ENCODE measurements at places on chromosomes 5 and 9.
A peak's percentile ranks its signal among the peaks of the same experiment; 100 is the strongest.

- DNase-seq = no peak
Observed at GRCh38 chr5:179122411-179123108, 62.4 kb downstream of the ZNF354C start.

DNA sequence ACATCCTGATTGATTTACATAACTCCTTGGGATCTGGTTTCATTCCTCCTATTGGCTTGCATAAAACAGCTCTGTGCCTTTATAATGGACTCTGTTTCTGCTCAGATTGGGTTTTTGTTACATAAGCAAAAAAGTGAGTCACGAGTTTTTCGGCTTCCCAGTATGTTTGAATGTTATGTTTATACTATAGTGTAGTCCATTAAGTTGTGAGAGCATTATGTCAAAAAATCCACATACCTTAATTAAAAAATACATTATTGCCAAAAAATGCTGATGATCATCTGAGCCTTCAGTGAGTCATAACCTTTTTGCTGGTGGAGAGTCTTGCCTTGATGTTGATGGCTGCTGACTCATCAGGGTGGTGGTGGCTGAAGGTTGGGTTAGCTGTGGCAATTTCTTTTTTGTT, 144.6 kb downstream of the CCDC171 start:
- peak; percentile 10 for DNase-seq

DNA sequence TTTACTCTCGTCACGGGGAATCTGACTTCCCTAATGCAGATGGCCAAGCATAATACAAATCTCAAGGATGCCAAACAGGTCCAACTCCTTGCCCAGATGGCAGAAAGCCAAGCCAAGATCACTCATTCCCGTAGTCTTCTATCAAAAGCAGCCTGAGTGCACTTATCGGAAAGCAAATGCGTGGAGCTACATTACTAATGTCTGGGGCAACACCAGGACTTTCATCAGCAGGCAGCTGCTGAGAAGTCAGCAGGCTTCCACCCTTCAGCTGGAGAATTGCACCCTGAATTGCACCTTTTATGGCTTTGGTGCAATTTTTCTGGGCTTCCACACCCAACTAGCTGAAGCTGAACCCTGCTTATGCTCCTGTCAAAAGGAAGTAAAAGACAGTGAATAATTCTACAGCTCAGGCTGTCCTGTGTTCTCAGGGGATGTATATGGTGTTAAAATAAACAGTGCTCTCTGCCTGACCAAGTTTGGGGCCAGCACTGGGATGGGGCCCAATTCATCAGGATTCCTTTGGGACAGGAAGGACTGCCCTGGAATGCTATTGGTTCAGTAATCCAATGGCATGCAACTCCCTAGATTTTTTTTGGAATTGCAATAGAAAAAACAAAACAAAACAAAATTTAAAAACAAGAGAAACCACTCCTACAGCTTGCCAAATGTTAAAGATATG, 92.6 kb downstream of the DPYSL3 start:
- DNase-seq = no peak

- no peak for DNase-seq
Observed at GRCh38 chr5:149205625-149206523, 64.6 kb downstream of the ABLIM3 start.

GRCh38 chr5:44881266-44881665, 72.5 kb downstream of the MRPS30 start:
- peak; percentile 32 for DNase-seq

DNA sequence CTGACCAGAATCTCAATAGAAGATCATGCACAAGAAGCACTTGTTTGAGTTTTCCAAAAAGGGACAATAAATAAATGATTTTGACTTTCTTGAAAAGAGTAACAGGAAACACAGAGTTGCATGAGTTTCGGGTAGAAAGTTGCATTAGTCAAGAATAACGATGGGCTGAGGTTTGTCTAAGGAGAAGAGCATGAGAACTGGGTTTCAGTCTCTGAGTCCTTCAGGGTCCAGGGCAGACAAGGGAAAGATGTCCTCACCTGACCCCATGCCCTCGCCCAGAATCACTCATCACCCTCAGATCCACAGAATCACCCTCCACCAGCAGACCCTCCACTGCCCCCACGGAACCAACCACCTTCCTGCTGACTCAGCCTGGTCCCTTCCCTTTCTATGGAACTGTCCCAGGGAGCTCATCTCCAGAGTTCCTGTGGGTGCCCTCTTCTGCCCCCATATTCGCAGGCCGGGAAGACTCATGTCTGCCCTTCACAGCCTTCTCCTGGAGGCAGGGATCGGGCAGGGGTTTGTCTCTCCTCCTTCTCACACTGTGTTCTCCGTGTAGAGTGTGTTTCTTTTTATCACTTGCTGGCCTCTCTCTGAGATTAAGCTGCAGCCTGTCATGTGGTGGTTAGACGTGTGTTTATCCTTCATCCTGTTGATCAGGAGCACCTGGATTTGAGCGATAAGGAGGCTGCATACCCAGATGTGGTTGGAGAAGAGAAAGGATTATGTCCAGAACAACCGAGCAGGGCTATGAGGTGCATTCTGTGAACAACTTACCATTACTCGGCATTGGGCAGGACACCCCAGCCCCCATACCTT, 442.6 kb downstream of the MAT2B start:
- DNase-seq = no peak

DNA sequence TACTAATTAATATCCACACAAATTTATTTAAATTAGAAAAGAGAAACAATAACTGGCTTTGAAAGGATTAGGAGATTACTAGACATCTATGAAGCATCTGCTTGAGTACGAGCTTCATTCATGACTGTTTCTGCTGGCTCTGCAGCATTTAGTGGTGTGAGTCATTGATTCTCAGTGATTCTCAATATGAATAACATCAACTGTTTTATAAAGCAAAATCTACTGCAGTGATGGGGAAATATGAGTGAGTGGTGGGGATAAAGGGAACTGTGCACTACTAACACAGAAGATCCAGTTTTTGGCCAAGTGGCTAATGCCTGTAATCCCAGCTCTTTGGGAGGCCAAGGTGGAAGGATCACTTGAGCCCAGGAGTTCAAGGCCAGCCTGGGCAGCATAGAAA, 8.4 kb downstream of the FNBP1 start:
- no peak for DNase-seq

DNA sequence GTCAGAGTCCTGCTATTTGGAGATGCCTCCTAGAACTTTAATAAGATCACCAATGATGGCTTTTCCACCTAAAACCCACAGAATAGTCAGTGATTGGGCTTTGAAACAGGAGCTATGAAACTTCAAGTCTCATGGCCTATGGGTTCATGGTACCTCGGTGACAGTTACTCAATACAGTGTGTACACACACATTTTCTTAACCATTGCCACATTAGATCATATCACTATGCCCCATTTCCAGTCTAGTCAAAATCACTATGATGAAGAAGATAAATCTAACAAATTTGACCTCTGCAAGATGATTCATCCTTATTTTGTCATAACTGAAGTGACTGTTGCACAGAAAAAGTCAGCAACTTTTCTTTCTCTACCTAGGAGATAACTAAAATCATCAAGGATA, 86.8 kb upstream of the OR13F1 start:
- no peak for DNase-seq

DNA sequence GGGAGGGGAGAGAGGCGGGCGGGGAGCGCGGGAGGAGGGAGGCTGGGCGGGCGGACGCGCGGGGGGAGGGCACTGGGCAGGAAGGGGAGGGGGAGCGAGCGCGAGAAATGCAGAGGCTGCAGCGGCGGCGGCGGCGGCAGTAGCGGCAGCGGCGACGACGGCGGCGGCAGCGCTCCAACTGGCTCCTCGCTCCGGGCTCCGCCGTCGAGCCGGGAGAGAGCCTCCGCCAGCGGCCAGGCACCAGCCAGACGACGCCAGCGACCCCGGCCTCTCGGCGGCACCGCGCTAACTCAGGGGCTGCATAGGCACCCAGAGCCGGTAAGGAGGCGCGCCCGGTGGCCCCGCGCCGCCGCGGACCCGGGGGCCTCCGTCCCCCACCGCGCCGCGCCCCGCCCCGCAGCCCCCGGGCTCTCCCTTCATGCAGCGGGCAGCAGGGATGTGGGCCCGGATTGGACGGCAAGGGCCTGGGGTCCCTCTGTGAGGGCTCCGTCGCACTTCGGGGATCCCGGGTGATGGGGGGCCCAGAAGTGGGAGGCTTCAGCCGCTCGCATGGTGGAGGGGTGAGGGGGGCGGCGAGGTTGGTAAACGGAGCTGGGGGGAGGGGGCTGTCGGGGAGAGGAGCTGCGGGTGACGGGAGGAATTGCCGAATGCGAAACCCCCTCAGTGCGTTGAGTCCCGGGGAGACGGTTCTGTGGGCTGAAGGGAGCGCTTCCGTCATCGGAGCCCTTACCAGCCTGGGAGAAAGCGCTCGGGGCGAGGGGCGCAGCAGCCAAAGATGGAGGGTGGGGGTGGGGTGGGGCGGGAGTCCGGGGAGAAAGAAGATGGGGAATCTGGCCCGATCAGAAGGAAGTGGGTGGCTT, at the start of gene BASP1:
TSS of gene BASP1 (plus strand) at position 139 of the 860 bp plus-strand sequence. CDS start 57,586 bp downstream, outside the sequence.
- peak; percentile 68 for DNase-seq

DNA sequence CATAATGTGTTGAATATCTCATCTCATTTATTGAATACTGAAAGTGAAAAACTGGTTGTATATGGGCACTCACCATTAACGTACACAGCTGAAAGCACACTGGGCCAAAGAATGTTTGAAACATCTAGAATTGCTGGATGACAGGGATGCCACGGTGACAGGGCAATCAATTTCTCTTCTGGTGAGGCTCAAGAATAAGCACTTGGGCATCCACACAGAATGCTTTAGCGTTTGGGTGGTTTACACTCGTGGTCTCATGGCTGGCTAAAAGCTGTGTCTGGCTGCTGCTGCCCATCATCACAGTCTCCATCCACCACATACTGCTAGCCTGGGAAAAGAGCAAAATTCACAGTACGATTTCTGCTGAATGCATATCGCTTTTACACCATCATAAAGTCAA, 30.7 kb upstream of the IL31RA start:
- DNase-seq = no peak

- peak; percentile 10 for DNase-seq
Observed at GRCh38 chr5:91206734-91207133, 176.4 kb downstream of the ARRDC3 start.

GRCh38 chr5:151153300-151153699, 4.3 kb downstream of the ANXA6 start:
- no peak for DNase-seq

DNA sequence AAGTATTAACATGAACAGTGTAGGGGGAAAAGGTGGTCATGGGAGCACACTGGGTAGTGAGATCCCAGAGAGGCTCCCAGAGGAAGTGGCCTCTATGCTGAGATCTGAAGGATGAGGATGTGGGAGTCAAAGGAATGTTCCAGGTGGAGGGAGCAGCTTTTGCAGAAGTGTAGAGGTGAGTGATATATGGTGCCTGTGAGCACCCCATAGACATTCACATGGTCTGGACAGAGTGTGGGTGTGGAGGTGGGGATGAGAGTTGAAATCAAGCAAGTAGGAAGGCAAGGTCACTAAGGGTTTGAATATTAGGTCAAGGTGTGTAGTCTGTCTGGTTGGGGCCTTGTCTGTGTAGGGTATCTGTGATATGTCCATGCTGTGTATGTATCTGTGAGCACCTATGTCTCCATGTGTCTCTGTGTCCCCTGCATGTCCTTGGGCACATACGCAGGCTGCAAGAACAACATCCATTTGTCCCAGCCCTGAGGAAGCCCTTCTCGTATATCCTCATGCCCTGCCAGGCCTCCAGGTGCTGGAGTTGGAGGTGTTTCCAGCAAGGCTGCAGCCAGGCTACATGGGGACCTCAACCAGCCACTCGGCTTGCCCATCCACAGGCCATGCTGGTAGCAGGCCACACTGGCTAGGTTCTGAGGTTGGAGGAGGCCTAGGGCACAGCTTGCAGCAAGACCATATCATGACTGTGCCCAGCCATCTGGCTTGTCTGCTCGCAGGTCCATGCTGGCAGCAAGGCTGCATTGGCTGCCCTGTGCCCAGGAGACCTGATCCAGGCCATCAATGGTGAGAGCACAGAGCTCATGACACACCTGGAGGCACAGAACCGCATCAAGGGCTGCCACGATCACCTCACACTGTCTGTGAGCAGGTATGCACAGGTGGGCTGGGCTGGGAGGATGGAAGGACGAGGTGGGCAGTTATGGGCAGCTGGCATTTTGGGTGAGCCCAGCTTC, 4.7 kb downstream of the PDLIM4 start:
- no peak for DNase-seq

GRCh38 chr9:69199769-69200470, 25.8 kb downstream of the TJP2 start:
- peak; percentile 20 for DNase-seq

DNA sequence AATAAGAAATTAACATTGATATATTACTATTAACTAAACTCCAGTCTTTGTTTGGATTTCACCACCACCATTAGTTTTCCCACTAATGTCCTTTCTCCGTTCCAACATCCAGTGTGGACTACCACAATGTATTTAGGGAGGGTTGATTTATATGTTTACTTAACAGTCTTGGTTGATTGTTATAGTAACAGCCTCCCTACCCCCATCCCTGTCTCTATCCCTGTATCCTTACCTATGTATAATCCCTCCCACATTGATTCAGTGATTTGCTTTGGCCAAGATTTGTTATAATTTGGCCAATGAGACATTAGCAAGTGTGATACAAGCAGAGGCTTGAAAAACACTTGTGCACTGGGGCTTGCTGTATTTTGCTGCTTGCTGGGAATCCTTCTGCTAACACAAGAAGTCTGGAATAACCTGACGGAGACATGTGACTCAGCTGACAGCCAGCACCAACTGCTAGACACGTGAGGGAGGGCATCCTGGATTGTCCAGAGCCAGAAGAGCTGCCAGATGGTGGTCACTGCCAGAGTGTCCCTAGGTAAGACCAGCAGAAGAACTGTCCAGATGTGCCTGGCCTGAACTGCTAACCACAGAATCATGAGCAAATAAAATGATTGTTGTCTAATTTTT, 51.2 kb upstream of the TCF7 start:
- no peak for DNase-seq

GRCh38 chr5:94545870-94546625, 72.4 kb downstream of the KIAA0825 start:
- no peak for DNase-seq

DNA sequence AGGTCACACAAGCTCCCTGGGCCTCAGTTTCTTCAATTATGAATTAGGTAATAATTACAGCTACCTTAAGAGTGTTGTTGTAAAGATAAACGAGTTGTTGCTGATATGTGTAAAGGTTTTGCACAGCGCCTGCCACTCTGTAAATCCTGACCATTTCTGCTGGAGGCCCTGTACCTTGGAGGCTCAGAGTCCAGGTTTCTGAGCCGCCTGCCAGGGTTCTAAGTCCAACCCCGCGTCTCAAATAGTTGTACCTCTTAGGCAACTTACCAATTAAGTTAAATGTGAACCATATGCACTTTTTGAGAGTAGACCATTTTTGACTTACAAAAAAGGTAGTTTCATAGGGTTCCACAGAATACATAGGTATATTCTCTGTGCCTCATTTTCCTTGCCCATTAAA, 156.8 kb upstream of the KLF9 start:
- no peak for DNase-seq

- no peak for DNase-seq
Observed at GRCh38 chr5:143882520-143882919, 70.6 kb downstream of the HMHB1 start.

DNA sequence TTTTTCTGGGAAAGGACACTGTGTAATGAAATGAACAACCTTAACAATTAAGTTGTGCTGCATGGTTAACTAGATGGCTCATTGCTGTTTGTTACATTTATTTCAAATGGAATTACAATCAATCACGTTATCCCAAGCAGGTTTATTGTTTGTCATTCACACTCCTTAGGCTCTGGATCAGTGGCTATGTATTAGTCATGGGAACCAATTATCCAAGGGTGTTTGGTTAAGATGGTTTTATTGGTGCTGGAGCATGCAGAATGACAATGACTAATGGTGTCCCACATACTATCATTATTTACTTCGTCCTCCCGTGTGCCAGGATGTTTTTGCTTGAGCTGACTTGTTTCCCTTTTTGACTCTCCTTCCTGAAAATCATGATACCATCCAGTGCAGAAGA, 10.6 kb upstream of the TRPC7 start:
- DNase-seq = no peak
